NCI-H526 (cell line): ENCODE measurements at places on chromosomes 2 and 18.

DNA sequence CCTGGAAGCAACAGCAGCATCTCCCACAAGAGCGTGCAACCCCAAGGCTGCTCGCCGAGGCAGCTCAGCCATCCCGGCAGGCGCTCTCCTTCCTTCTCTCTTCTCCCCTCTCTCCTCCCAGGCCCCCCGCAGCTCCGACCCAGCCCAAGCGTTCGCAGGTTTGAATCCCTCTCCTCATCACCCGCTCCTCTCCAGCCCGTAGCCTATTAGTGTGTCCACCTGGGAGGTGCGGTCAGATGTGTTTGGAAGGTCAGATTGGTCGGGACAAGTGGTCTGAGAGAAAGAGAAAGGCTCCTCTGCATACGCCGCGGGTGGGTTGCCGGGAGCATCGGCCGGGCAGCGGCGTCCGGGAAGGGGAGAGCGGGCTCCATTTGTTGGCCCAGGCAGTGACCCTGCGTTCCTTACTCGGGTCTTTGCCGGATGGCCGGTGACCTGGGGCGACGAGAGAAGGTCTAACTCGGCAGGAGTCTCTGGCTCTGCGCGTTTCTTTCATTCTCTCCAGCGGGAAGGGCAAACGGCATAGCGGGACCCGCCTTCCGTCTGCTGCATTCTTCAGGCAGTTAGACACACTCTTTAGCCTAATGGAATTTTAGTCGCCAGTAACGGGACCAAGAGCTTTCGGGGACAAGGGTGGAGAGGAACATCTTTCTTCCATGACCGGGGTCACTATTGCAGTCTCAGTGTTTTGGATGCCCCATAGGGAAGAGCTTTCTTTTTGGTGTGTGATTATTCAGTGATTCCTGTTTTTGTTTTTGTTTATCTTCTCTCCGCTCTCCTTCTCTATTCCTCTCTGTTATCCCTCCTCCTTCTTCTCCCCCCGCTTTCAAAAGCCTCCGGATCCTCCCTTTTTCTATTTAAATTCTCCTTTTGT lies 1.1 kb upstream of the TMEFF2 start:
- DNase-seq, result no peak

DNA sequence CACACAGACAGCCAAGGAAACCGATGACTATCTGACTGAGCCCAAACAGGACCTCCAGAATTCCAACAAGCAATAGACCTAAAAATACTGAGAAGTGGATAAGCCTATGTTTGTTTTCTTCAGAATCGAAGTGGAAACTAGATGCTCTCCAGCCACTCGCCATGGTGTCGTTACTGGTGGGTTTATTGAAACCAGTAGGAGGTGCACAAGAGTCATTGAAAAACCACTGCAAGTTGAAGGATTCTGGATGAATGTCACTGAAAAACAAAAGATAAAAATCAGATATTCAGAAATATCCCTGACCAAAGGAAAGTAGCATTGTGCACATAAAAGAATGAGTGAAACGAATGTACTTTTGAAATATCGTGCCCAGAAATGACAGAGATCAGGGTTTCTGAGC lies 15.3 kb downstream of the TM4SF20 start:
- no peak for DNase-seq

- DNase-seq, result peak; percentile 47
Measured at GRCh38 chr18:31554776-31555175, 36.9 kb upstream of the TTR start.

- DNase-seq, result no peak
Measured at GRCh38 chr2:152050341-152050740, 48.5 kb downstream of the CACNB4 start.

GRCh38 chr2:3035385-3036050 lies 342.1 kb downstream of the EIPR1 start:
- no peak for DNase-seq

DNA sequence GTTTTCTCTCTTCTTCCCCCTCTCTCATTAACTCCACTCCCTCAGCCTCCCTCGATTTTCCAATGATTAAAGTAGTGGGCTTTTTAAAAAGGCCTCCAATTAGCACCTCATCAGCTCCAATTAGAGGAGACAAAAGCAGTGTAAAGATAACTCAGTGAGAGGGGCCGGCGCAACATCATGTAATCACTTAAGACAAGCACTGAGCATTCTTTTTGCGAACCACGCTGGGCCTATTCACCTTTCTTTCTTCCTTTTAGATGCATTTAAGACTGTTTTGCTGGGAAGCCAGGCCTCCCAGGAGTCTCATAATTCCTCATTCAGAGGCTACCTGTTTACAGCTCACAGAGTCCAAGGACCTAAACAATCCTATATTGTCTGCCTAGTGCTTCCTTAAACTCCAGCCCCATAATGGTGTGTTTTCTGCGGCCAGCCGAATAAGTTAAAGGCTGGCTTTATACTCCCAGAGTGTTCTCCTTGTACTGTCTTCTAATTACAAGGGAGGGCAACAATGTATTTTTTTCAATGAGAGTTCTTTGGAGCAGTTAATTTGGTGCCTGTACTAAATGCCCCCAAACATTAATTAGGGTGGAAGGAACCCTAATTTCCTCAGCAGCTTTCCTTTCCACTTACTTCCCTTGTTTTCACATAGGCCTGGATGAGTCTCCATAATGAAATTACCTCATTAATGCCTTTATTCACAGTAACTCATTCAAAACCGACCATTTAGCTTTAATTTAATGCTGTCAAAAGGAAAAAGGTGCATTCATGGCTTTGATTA lies 28.0 kb upstream of the LMAN1 start:
- no peak for DNase-seq

DNA sequence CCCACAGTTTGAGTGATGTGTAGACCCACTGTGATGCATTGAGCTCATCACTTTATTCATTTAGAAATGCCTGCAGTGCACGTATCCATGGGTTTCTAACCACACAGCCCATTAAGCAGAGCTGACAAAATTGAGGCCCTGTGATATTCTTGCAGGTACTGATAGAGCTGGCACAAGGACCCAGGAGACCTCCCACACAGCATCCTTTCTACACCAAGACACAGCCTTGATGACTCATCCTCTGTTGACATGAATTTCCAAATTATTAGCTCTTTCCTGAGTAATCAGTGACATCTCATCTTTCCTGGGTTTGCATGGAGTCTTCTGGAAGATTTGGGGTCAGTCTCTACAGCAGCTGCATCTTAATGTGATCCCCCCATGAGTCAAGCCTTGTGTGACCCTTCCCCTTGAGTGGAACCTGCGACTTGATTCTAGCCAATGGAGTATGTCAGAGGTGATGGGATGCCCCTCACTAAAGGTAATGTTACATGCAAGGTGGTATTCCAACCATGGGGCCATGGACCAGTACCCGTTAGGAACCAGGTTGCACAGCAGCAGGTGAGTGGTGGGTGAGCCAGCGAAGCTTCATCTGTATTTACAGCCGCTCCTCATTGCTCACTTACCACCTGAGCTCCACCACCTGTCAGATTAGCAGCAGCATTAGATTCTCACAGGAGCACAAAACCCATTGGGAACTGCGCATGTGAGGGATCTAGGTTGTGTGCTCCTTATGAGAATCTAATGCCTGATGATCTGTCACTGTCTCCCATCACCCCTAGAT lies 181.1 kb upstream of the ARL4C start:
- DNase-seq, result no peak

DNA sequence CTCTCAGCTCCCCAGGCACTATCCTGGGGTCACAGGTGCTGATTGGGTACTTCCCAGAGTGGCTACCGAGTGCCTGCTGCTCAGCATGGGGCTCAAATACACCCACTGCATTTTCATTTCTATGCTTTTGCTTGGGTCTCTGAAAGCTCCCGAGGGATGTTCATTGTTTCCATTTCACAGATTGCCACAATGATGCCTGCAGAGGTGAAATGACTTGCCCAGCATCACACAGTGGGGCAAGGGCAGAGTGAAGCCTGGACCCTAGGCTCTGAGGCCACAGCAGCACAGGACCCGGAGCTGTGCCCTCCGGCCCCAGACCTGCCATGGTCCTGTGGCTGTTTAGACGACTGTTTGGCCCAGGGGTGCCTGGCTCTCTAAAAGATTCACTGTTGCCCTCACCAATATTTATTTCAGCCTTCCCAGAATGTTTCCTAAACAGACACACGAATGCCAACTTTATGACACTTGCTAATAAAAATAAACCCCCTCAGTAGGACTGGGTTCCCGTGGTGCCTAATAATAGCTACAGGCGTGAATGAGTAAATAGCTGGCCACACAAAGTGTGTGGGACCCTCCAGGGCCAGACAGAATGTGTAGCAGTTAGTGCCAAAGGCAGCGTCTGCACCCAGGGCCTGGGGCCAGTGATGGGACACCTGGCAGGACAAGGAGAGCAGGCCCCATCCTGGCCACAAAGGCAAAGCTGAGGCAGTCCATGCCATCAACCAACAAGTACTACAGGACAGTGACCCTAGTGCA lies 11.5 kb upstream of the ST8SIA5 start:
- DNase-seq, result no peak

GRCh38 chr2:120429586-120430500 lies 83.9 kb downstream of the INHBB start:
- DNase-seq, result peak; percentile 54

DNA sequence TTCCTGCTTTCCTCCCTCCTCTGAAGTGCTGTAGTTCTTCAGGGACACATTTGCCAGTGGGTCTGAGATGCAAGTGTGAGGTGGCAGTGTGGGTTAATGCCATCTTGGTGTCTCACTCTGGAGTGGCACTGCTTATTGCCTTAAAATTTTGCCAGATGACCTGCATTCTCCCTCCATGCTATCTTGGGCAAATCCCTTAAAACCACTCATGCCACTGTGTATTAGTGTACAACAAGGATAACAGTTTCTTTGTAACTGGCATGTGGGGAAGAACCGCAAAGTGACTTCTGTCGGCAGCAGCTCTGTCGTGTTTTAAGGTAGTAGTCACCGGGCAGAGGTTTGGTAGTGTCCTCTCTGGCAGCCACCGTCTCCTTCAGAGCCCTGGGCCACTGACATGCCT lies 124.2 kb downstream of the NEDD4L start:
- DNase-seq, result no peak

DNA sequence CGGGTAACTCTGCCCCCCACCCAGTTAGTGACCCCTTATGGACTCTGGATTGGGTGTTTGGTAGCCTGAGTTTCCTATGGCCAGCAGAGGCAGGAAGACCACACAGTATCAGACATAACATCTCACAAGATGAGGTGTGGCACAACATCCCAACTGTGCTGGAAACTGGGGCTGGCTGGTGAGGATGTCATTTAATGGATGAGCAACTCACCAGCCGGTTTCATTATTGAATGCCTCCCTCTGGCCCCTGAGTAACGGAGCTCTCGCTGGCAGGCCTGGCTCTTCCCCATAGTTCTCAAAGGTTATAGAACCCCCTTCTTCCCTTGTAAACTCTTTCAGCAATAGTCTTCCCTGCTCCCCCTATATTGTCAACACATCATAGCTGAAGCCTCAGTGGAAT lies 195.0 kb downstream of the BCL11A start:
- DNase-seq, result no peak

DNA sequence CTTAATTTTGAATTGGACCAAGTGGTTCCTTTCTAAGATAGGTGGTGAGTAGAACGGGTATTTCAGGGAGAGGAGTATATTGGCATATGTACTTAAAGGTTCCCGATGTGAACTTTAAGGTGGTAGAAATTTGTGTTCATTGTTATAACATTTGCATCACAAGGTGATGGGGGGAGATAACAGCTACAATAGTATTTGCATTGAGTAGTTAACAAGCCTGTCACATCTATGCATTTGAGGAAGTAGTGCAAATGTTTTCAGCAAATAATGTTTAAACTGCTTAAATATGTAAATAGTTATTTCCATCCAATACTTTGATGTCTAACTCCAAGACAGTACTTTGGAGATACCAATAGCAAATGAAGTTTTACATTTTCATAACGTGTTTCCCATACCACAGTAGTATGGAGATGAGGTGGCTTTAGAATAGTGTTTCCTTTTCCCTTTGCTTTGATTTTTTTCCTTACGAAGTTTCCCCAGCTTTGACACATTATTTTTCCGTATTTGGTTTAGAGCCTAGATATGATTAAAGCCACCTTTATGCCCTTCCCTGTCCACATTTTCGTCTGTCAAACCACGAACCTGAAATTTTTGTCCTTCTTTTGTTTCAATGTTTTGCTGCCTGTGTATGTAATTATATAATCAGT lies 46.6 kb downstream of the VAPA start:
- DNase-seq, result peak; percentile 24

- DNase-seq, result no peak
Measured at GRCh38 chr2:240529344-240529999, 28.3 kb downstream of the ANKMY1 start.

- no peak for DNase-seq
Measured at GRCh38 chr2:165888171-165888570, 65.4 kb downstream of the TTC21B start.

- no peak for DNase-seq
Measured at GRCh38 chr2:102510791-102511575, 38.0 kb downstream of the SLC9A4 start.

GRCh38 chr18:42784632-42785031 lies 330.9 kb downstream of the RIT2 start:
- no peak for DNase-seq

GRCh38 chr2:25615920-25616319 lies 57.5 kb downstream of the DTNB start:
- no peak for DNase-seq

GRCh38 chr18:22974707-22975106 lies 41.6 kb downstream of the RBBP8 start:
- no peak for DNase-seq

DNA sequence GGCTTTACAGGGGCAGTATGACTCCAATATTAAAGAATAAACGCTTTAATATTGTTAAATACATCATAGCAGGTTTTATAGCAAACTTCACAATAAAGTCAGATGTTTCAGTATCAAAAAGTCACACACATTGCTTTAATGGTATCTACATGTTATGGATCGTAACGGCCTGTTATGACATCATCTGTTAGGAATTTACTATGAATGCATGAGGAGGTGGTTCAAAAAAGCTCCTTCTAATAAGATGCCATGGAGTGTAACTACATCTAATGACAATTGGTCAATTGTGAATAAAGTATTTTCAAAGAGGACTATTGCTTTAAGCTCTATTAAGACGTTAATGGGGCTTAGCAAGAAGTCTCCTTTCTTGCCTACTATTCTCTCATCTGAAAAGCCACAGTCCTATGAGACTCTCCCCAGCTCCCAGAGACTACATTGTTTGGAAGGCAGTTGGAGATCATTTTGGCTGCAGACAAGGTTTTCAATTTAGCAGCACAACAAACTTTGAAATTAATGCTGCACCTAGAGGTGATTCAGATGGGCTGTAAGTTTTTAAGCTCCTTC lies 300.7 kb upstream of the MEIS1 start:
- no peak for DNase-seq
